ENCODE measurements at places on chromosomes 5 and 9.

GRCh38 chr5:31880449-31880848, 241.5 kb downstream of the PDZD2 start:
- no peak for DNase-seq

DNA sequence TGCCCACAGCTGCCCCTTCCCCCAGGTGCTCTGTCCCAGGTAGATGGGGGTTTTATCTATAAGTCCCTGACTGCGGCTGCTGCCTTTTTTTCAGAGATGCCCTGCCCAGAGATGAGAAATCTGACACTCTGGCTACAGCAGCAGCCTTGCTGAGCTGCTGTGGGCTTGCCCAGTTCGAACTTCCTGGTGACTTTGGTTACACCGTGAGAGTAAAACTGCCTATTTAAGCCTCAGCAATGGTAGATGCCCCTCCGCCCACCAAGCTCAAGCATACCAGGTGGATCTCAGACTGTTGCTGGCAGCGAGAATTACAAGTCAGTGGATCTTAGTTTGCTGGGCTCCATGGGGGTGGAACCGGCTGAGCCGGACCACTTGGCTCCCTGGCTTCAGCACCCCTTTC, 56.8 kb downstream of the MINAR2 start:
- no peak for DNase-seq

DNA sequence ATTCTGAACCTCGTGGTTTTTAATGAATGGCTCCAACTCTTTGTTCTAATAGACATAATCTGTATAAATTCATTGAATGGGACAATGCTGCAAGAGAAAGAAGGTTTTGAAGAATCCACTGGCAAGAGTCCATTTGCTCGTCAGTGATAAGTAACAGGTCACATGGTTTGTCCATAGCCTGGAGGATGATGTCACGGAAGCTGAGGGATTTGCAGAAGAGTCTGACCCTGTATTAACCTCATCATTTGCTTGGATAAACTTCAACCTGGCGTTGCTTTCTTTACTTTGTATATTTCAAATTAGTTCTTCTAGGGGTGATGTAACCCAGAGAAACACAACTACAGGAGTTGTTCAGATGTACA, 197.4 kb downstream of the GAS1 start:
- DNase-seq = no peak

DNA sequence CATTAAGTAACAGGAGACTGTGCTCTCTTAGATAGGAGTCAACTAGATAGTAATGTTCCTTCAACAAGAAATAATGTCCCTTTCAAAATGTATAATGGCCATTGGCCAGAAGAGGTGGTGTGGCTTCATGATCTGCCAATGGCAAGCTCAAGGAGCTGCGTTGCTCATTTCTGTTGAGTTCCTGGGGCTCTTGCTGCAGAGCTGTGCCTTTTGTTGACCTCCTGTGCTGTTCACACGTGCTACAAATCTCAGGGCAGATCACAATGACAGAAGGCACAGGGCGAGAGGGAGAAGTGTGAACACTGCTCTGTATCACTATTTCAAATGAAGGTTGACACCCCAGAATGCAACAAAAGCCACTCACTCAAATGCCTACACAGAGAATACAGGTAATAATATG, 16.0 kb upstream of the TBC1D2 start:
- DNase-seq = no peak

DNA sequence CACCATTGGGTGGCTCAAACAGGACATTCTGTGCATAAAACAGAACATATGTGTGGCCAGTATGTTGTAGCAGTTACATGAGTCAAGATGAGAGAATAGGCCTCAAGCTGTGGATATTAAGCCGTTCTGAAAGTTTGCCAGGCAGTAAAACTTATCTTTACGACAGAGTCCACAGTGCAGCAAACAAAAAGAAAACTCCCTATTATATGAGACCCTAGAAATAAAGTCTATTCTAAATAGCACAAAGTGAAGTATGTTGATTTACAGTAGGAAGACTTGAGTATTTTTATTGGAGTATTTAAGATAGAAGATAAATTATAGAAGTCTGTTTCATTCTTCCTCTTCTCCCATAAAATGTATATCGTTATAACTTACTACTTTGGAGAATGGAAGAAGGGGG, 271.5 kb downstream of the ADGRV1 start:
- no peak for DNase-seq
